NCI-H446 treated with DMSO at 0.1 percent for 48 hours (cell line): ENCODE measurements at places on chromosomes 7 and 10.

DNA sequence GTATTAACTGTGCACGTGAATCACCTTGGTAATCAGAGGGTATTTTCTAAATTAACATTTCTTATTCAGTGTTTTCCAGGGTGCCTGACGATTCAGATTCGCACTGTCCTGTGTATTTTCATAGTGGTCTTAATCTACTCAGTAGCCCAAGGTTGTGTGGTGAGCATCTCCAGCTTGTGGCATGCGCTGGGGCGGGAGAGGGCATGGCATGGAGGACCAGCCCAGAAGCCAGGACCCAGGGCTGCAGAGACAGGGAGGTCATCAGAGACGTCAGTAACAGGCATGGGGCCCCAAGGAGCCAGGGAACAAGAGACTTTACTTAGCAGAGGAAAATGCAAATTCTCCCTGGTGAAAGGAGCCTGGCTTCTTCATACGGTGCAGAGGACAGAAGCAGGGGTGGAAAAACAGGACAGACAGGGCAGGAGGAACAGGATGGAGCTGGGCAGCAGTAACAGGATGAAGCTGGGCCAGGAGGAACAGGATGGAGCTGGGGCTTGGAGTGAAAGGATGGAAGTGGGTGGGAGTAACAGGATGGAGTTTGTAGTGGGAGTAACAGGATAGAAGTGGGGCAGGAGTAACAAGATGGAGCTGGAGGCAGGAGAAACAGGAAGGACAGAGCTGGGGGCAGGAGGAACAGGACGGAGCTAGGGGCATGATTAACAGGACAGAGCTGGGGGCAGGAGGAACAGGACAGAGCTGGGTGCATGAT lies 110.9 kb downstream of the ADCY1 start:
- DNase-seq, result no peak

DNA sequence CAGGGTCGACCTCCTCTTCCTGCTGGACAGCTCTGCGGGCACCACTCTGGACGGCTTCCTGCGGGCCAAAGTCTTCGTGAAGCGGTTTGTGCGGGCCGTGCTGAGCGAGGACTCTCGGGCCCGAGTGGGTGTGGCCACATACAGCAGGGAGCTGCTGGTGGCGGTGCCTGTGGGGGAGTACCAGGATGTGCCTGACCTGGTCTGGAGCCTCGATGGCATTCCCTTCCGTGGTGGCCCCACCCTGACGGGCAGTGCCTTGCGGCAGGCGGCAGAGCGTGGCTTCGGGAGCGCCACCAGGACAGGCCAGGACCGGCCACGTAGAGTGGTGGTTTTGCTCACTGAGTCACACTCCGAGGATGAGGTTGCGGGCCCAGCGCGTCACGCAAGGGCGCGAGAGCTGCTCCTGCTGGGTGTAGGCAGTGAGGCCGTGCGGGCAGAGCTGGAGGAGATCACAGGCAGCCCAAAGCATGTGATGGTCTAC lies 46.9 kb downstream of the VWA2 start:
- DNase-seq, result no peak

DNA sequence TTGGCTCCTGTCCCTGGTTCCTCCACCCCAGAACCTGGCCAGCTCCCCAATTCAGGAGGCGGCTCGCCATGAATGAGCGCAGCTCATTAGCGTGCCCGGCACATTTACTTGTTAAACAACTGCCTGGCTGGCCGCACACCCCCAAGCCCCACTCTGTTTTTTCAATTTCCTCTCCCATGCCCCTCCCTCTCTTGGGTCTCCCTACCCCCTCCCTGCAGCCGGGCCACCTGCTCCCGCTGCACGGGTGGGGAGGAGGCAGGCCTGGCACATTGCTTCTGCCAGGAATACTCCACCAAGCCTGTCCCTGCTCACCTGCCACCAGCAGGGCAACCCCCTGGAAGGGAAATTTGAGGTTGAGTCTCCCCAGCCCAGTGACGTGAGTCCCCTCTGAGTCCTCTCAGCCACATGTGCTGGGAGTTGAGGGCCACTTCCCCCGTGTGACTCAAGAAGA lies 2.5 kb upstream of the SLIT1 start:
- DNase-seq, result no peak

DNA sequence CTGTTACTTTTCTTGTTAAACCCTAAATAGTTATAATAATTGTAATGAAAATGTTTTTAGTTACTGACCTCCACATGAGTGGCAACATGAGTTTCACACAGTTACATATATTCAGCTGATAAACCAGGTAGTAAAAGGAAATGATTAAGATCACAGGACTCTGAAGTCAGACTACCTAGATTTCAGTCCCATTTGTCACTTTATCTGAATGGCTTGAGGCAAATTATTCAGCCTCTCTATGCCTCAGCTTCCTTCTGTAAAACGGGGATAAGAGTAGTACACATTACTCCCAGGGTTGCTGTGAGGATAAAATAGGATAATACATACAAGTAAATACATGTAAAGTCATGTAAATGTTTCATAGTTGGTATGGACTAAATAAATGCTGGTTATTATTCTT lies 254.3 kb upstream of the LRRTM3 start:
- DNase-seq, result no peak

DNA sequence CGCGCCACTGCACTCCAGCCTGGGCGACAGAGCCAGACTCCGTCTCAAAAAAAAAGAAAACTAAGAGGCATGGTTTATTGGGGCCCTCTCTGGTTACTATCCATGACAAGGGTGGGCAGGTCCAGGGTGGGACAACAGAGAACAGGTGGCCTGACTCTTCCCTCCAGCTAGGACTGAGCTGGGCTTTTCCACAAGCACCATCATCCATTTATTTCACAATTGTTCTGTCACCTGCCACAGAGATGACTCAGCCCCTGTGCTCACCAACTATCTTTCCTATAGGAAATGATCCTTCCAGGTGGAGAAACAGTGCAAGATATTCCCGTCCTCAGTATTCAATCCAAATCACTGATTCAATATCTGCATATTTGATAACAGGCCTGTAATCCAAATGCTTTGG lies 44.9 kb upstream of the MYL10 start:
- no peak for DNase-seq

- DNase-seq, result no peak
These were observed 51.9 kb upstream of the TCERG1L start for GRCh38 chr10:131363416-131363815.

DNA sequence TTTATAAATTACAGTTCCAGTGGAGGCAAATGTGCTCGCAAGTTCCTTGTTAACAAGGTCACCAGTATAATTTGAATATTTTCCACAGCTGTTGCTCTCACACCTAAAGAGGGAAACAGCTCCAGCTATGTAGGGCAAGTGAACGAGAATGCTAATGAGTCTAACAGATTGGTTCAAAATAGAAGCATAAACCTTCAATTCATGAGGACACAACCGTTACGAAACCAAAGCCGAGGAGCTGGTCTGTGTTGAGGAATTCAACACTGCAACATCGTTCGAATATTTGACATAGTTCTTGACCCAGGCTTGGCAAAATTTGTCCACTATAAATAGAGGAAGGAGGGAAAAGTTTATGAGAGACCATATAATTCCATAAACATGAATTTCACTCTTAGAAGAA lies 161.3 kb downstream of the KLF6 start:
- DNase-seq, result no peak

GRCh38 chr10:84706875-84707274 lies 378.5 kb downstream of the CCSER2 start:
- DNase-seq, result no peak

DNA sequence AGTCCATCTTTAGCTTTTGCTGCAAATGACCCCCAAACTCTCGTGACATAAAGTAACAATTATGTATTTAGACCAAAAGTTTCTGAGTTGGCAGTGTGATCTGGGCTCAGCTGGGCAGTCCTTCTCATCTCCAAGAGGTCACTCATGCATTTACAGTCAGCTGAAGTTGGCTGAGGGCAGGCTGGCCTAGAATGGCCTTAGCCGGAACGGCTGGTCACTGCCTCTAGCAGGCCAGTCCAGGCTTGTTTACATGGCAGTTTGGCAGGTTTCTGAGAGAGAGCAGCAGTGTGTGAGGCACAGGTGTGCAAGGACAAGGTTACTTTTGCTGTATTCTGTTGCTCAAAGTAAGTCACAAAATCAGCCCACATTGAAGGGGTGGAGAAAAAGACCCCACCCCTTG lies 200.0 kb upstream of the AGK start:
- no peak for DNase-seq

DNA sequence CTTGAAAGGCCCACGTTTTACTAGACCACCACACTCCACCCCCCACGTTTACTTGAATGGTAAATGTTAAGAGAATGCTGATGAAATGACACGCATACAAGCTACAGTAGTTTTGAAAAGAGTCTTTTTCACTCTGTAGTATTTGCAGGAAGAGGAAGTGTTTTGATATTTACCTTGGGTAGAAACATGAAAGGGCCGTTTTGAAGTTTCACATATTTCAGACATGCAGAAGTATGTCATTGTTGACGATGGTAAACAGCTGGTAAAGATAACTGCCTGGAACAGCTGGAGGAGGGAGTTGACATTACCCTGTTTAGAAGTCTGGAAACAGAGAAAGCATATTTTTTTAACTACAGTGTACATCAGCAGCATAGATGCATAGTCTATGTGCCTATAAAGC lies 160.7 kb downstream of the NXPH1 start:
- no peak for DNase-seq

DNA sequence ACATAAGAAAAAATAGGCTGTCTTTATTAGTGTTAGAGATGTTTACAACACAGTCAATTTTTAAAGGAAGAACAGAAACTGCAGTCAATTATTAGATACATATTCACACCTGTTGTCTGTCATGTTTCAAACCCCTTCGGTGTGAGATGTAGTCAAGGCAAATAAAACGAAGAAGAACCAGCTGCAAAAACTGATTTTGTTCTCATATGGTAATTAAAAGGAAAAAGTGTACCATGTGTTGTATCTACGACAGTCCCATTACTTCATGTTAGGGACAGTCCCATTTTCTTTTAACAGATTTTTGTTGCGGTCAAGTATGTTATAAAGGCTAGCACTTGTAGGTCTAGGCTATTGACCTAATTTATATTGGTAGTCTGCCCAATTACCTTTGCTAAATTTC lies 149.4 kb downstream of the LRRN3 start:
- no peak for DNase-seq

GRCh38 chr10:112412696-112413095 lies 34.0 kb downstream of the ZDHHC6 start:
- no peak for DNase-seq

- no peak for DNase-seq
These were observed 6.2 kb upstream of the ZAN start for GRCh38 chr7:100726996-100727761.
